Neural progenitor cell (in vitro differentiated cells): ENCODE measurements at places on chromosomes 2 and 18.

DNA sequence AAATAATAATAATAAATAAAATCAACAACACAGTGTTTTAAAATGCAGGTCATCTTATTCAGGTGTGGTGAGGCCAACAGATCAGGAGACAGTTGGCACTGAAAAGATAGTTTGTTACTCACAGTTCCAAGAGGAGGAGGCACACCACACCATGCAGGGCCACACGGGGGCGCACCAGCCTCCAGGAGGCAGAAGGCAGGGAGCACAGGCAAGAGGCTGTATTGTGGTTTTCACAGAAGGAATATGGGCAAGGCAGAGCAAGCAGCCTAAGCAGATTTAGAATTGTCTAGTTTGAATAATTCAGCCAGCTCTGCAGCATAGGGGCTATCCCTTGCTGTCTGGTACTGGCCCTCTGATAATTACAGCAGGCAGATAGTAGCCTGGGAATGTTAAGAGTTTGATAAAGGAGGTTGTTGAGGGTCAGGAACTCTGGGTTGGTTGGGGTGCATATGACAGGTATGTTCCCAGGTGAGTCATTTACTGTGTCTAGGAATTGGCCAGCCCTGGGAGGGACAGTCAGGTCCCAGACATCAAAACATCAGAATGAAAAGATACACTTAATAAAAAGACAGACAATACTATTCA lies 31.3 kb downstream of the KIAA2012 start:
- no peak overlapping the region for H3K4me3 ChIP-seq
- H3K4me1 ChIP-seq: peaks cover 9% of the 10 kb centered on the region
- peaks cover 5% of the 10 kb centered on the region for H3K27me3 ChIP-seq
- H3K36me3 ChIP-seq: no peaks in the 10 kb centered on the region
- peak; percentile 66 for DNase-seq
- H3K27ac ChIP-seq: no peak overlapping the region

- no peak overlapping the region for H3K4me3 ChIP-seq
- H3K4me1 ChIP-seq: peaks cover 33% of the 10 kb centered on the region
- DNase-seq: no peak
- H3K36me3 ChIP-seq: no peaks in the 10 kb centered on the region
- H3K27ac ChIP-seq: no peak overlapping the region
Observed at GRCh38 chr2:190221429-190221828, 98.2 kb downstream of the HIBCH start.

GRCh38 chr2:239910851-239911640 lies 114.1 kb downstream of the NDUFA10 start:
- H3K4me1 ChIP-seq: no peaks in the 10 kb centered on the region
- no peak overlapping the region for H3K27ac ChIP-seq
- H3K27me3 ChIP-seq: no peaks in the 10 kb centered on the region
- no peak for DNase-seq
- H3K36me3 ChIP-seq: no peaks in the 10 kb centered on the region

DNA sequence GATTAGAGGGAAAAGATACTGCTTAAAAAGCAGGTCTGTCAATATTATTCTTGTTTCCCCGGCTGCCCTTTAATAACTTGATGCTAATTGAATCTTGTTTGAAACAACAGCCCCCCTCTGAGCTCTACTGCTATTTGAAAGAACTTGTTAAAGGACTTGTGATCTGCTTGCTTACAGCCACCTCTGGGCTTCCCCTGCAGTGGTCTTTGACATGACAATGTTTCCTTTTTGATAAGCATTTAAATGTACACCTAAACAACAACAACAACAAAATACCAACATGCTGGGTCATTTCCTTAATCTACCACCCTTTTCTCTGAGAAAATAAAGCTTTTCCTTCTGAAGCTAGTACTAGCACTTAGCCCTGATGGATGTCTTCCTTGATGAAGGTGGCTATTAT lies 3.9 kb downstream of the HOXD1 start:
- H3K27ac ChIP-seq: no peak overlapping the region
- H3K27me3 ChIP-seq: peaks cover 100% of the 10 kb centered on the region
- no peak overlapping the region for H3K4me3 ChIP-seq

GRCh38 chr2:3536682-3537632 lies 17.6 kb upstream of the ADI1 start:
- no peak overlapping the region for H3K4me3 ChIP-seq
- H3K27ac ChIP-seq: no peak overlapping the region
- H3K4me1 ChIP-seq: no peaks in the 10 kb centered on the region
- no peaks in the 10 kb centered on the region for H3K27me3 ChIP-seq

GRCh38 chr2:208407667-208408066 lies 1.1 kb downstream of the PTH2R start:
- no peak overlapping the region for H3K27ac ChIP-seq
- no peaks in the 10 kb centered on the region for H3K36me3 ChIP-seq
- peak; percentile 43 for DNase-seq
- peaks cover 50% of the 10 kb centered on the region for H3K27me3 ChIP-seq
- H3K4me3 ChIP-seq: peak overlapping the region; percentile 48

DNA sequence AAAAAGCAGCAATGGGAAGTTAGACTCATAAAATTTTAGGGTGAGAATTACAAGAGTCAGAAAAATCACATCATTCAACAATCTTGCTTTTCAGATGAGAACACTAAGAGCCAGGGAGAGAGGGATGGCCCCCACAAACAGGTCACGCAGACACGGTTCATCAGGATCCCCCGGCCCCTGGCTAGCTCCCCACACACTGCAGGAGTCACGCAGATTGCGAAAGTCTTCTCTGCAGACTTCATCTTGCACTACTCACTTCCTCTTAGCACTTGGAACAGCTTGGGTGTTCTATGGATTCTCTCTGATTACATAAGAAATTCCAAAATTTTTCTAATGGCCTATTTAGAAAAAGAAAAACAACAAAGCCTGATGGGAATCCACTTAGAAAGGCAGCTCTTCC lies 21.6 kb upstream of the SULT1C2 start:
- no peak for DNase-seq
- H3K27ac ChIP-seq: no peak overlapping the region
- H3K4me3 ChIP-seq: no peak overlapping the region
- no peaks in the 10 kb centered on the region for H3K27me3 ChIP-seq

DNA sequence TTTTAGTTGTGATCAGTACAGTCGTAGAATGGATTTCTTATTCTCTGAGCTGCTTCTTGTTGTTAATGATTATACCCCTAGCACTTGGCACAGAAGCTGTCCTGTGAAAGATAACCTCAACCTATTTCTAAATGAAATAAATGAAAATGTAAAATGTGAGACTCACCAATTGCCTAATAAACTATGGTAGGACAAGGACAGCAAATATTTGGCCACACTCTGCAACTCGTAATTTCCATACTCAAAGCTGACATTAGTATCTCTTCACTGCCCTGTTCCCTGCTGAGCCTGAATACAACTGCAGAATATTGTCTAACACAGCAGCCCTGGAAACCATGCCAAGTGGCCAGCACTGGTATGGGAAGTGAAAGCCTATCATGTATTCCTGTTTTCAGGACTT lies 34.5 kb downstream of the TMEM182 start:
- H3K36me3 ChIP-seq: peaks cover 7% of the 10 kb centered on the region
- no peaks in the 10 kb centered on the region for H3K27me3 ChIP-seq
- DNase-seq: no peak
- peaks cover 10% of the 10 kb centered on the region for H3K4me1 ChIP-seq
- H3K4me3 ChIP-seq: no peak overlapping the region

GRCh38 chr18:51211552-51211951 lies 14.1 kb upstream of the MEX3C start:
- H3K36me3 ChIP-seq: no peaks in the 10 kb centered on the region
- H3K4me1 ChIP-seq: peaks cover 10% of the 10 kb centered on the region
- no peak overlapping the region for H3K4me3 ChIP-seq
- DNase-seq: no peak

- H3K4me1 ChIP-seq: peaks cover 13% of the 10 kb centered on the region
- peak; percentile 59 for DNase-seq
- H3K27me3 ChIP-seq: peaks cover 21% of the 10 kb centered on the region
- no peaks in the 10 kb centered on the region for H3K36me3 ChIP-seq
Observed at GRCh38 chr2:85131116-85131515, 2.1 kb upstream of the TCF7L1 start.

- peaks cover 14% of the 10 kb centered on the region for H3K4me1 ChIP-seq
- no peak overlapping the region for H3K4me3 ChIP-seq
- no peaks in the 10 kb centered on the region for H3K36me3 ChIP-seq
- no peak for DNase-seq
Observed at GRCh38 chr2:174015428-174015827, 50.3 kb upstream of the SP3 start.

DNA sequence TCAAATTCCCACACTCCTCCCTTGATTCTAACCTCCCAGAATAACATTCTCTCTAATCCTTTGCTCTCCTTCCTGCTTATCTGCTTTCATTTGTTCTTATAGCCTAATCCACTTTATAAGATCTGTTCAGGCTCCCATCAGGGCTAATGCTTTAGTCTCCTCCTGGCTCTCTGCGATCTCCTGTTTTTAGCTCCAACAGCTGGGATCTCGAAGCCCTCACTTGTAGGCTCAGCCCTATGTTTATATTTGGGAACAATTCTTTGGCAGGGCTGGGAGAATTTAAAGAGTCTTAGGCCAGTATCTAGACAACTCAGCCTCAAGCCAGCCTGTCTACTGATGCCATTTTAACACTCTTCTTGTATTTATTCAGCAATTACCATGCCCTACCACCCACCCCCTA lies 27.2 kb upstream of the RAPH1 start:
- DNase-seq: peak; percentile 37
- H3K27me3 ChIP-seq: no peaks in the 10 kb centered on the region
- no peak overlapping the region for H3K27ac ChIP-seq
- H3K4me3 ChIP-seq: no peak overlapping the region
- peaks cover 8% of the 10 kb centered on the region for H3K4me1 ChIP-seq
- no peaks in the 10 kb centered on the region for H3K36me3 ChIP-seq

- no peak for DNase-seq
- peaks cover 9% of the 10 kb centered on the region for H3K4me1 ChIP-seq
- no peak overlapping the region for H3K27ac ChIP-seq
Observed at GRCh38 chr18:9020221-9020620, 82.3 kb upstream of the NDUFV2 start.

- H3K4me1 ChIP-seq: peaks cover 4% of the 10 kb centered on the region
- no peak for DNase-seq
- no peaks in the 10 kb centered on the region for H3K36me3 ChIP-seq
Observed at GRCh38 chr2:25608718-25609117, 64.7 kb downstream of the DTNB start.

- no peak for DNase-seq
- H3K36me3 ChIP-seq: no peaks in the 10 kb centered on the region
- H3K4me1 ChIP-seq: peaks cover 24% of the 10 kb centered on the region
- H3K27me3 ChIP-seq: no peaks in the 10 kb centered on the region
- no peak overlapping the region for H3K27ac ChIP-seq
Observed at GRCh38 chr2:134143568-134143967, 110.3 kb upstream of the MGAT5 start.

GRCh38 chr18:35770376-35771014 lies 189.0 kb downstream of the GALNT1 start:
- no peak overlapping the region for H3K27ac ChIP-seq
- H3K36me3 ChIP-seq: no peaks in the 10 kb centered on the region
- H3K4me3 ChIP-seq: no peak overlapping the region
- H3K27me3 ChIP-seq: no peaks in the 10 kb centered on the region
- DNase-seq: no peak

DNA sequence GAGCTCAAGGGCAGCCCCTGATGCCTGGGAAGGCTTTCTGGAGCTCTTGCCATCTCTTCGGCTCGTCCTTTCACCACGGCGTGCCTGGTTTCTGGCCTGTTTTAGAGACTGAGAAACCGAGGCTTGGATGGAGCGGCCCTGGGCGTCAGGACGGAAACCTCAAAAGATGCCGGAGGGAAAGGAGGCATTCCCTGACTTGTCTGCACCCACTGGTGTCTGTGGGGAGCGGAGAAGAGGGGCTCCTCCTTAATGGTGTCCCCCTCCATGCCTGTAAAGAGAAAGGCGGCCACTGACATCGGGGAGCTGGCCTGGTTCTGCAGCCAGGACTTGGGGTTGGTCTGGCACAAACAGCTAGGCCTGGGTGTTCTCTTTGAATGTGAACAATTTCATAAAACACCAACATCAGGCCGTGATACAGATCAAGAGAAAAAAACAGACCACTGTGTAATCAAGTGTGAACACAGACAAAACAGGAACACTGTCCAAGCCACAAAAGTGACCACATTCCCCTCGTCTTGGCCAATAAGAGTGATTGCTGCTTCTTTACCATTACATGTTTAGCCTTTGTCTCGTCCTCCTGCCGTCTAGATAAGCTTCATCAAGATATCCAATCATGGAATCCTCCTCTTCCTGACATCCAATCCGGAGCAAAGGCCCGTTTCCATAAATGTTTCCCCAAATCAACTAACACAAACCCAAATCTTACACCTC lies 633 bp upstream of the ILKAP start:
- no peaks in the 10 kb centered on the region for H3K36me3 ChIP-seq
- peak overlapping the region; percentile 90 for H3K4me3 ChIP-seq
- no peak overlapping the region for H3K27ac ChIP-seq
- H3K4me1 ChIP-seq: no peaks in the 10 kb centered on the region

GRCh38 chr2:64698668-64699444 lies 45.1 kb upstream of the SERTAD2 start:
- H3K27ac ChIP-seq: no peak overlapping the region
- DNase-seq: no peak
- peaks cover 19% of the 10 kb centered on the region for H3K4me1 ChIP-seq
- no peaks in the 10 kb centered on the region for H3K36me3 ChIP-seq
- H3K4me3 ChIP-seq: no peak overlapping the region

DNA sequence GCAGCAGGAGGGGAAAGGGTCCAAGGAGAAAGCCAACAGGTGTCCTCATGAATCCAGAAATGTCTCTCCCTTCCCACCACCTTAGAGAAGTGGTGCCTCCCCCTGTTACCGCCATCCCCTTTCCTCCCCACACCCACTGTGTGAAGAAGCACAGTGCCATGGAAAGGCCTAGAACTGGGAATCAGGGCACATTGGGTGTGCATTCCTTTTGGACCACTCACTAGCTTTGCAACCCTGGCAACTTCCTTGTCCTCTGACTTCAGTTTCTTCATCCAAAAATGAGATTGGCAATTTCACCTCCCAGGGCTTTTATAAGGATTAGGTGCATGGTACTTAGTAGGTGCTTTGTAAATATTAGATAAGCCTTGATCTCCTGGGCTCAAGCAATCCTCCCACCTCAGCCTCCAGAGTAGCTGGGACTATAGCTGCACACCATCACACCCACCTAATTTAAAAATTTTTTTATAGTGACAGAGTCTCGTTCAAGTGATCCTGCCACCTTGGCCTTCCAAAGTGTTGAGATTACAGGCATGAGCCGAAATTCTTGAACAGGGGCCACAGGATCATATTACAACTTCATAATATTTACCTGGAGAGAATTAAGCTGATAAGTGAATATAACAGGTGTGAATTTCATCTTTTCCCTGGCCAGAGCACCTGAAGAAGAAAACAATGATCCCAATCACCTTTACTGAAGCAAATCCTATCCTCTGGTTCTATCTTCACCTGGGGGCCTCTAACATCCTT lies 97.9 kb upstream of the TAF1B start:
- H3K27ac ChIP-seq: no peak overlapping the region
- no peak for DNase-seq
- H3K36me3 ChIP-seq: no peaks in the 10 kb centered on the region
- H3K27me3 ChIP-seq: no peaks in the 10 kb centered on the region

GRCh38 chr2:119706221-119706620 lies 27.2 kb downstream of the TMEM177 start:
- H3K36me3 ChIP-seq: no peaks in the 10 kb centered on the region
- no peak overlapping the region for H3K4me3 ChIP-seq
- H3K27ac ChIP-seq: no peak overlapping the region
- peaks cover 2% of the 10 kb centered on the region for H3K4me1 ChIP-seq
- H3K27me3 ChIP-seq: peaks cover 12% of the 10 kb centered on the region
